ENCODE measurements at places on chromosomes 3 and 15. TPM values are rescaled to one million over a fixed set of nuclear protein-coding genes. Genes with fewer than 3 reads are reported as not detected.
A peak's percentile ranks its signal among the peaks of the same experiment; 100 is the strongest.

DNA sequence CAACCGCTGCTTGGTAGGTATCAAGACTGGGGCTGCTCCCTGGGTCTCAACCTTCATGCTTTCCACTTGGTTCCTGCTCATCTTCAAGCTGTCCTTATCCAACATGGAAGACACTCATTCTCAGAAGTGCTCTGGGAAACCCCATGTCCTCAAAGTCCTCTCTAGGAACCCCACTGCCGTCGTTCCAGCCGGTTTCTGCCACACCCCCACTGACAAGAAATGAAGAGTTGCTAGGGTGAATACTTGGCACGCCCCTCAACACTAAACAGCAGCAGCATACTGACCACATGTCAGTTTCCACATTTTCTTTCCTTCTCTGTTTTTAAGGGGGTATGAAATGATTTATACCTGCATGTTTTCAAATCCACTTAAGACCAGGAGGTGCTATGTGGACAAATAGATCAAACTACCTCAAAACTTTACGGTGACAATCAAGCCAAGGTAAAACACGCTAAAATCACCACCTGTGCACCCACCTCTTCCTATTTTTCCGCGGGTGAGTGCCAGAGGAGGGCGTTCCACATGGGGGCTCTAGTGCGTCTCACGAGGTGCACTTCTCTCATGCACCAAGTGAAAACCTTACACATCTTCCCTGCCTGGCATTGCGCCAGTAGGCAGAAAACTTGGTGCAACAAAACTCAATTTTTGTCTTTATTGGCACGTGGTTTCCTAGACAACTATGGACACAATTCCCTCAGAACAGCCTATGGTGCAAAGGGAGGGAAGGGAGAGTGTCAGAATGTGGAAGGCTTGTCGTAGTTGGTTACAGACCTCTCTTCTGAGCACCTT, 125.1 kb downstream of the TJP1 start:
- DNase-seq = no peak

GRCh38 chr3:8500989-8501370, 643 bp upstream of the LMCD1 start:
- no peak for DNase-seq

- DNase-seq = no peak
These were observed 450.4 kb downstream of the MFSD1 start for GRCh38 chr3:159252274-159252673.

DNA sequence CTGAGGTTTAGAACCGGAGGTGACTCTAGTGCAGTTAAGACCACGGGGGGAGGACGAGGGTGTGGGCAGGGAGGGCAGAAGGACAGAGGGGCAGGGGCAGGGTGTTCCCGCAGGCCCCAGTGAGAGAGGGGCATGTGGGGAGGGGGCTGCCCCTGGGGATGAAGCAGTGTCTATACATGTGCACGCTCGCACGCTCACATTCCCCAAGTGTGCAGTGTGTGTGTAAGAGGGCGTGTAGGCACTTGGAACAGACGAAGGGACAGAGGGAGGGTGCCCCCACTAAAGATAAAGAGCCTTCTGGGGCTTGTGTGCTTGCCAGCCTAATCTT, 69.5 kb upstream of the MEF2A start:
- DNase-seq = no peak

DNA sequence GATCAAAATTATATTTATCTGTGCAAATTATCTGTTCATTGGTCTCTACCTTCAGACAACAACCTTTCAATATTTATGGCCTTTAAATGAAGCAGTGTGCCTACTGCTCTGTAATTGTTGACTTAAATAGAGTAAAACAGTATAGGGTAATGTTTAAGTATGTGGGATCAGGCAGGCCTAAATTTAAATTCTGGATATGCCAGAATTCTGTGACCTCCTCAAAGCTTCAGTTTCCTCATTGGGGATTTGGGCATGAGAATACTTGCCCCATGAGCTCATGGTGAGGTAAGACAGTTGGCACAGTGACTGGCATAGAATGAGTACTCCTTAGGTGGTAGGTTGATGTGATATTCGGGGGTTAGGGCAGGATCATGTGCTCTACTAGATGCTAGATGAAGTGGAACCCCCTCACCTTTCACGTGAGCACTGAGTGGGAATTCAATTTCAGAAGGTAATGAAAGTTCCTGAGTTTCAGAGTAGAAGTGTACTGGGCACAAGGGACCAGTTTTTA, 14.9 kb downstream of the ARL8B start:
- DNase-seq = no peak

DNA sequence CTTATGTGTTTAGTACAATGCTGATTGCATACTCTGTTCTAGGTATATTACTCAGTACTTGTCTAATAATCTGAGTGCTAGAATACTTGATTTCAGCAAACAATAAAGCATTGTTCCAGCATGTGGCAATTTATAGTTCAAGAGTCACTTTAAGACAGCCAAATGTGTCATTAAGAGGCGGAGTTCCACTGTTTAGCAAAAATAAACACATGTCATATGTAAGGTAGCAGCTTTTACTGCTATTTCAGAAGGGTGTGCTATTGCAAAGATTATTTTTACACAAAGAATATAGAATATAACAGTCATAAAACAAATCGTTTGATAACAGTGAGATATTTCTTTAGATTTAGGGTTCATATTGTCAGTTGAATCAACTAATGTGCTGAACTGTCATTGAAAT, 358.7 kb downstream of the TUSC7 start:
- no peak for DNase-seq

DNA sequence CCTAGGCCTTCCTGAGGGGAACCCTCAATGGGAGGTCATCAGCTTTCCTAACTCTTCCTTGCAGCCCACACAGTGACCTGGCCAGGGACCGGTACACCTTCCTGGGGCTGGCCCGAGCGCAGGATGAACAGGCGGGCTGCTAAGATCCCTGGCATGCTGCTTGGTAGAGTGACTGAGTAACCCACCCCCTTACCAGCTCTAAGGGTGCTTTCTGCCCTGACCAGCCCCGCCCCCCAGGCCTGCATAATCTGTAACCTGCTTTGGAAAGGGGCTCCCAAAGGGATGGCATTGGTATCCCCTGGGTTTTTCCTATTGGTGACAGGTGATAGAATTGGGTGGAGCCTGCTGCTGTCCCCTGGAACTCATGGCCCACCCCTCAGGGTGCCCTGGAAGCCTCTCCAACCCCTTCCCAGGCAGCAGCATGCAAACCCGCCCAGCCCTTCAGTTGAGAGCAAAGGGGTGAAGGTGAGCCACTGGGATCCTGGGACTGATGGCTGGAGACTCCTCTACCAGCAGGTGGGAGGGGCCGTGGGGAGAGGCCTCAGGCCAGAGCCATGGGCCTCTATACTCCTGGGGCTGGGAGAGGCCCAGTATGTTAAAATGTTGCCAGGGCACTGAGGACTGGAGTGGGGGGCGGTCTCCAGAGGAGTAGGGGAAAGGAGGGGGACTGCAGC, 11.1 kb upstream of the KIF7 start:
- DNase-seq = no peak

The PRKCD gene
- 27.9 TPM for total RNA-seq

- no peak for DNase-seq
These were observed 21.3 kb downstream of the VGLL3 start for GRCh38 chr3:86969500-86970189.

The MCTP2 gene
- total RNA-seq = 18.7 TPM

GRCh38 chr15:40367686-40368611, 9.9 kb downstream of the DISP2 start:
- peak; percentile 83 for DNase-seq

GRCh38 chr3:144114767-144115166, 143.1 kb downstream of the DIPK2A start:
- DNase-seq = no peak

DNA sequence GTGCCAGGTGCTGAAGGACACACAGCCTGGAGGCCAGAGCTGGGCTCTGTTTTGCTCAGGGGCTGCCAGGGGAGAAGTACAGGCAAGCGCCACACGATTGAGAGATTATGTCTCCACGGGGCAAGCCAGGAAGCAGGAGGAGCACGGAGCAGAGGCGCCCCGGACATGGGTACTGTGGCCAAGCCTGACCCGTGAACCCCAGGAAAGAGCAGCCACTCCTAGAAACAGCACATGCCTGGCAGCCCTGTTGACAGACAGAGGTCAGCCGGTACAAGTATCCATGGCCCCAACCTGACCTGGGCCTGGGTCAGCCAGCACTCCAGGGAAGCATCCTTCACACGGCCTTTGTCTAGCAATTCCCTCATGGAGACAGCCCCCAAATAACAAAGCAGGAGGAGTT, 89.4 kb downstream of the ADAMTS17 start:
- no peak for DNase-seq

DNA sequence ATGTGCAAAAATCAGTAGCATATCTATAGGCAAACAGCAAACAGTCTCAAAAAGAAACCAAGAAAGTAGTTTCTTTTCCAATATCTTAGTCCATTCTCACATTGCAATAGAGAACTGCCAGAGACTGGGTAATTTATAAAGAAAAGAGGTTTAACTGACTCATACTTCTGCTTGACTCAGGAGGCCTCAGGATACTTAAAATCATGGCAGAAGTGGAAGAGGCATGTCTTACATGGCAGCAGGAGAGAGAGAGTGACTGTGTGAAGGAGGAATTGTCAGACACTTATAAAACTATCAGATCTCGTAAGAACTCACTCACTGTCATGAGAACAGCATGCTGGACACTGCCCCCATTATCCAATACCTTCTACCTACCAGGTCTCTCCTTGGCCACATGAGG, 327.9 kb upstream of the EPHA3 start:
- no peak for DNase-seq

The RAB6B gene
- total RNA-seq = 0.34 TPM

GRCh38 chr3:37973246-37974054, 17.1 kb upstream of the VILL start:
- DNase-seq = no peak

DNA sequence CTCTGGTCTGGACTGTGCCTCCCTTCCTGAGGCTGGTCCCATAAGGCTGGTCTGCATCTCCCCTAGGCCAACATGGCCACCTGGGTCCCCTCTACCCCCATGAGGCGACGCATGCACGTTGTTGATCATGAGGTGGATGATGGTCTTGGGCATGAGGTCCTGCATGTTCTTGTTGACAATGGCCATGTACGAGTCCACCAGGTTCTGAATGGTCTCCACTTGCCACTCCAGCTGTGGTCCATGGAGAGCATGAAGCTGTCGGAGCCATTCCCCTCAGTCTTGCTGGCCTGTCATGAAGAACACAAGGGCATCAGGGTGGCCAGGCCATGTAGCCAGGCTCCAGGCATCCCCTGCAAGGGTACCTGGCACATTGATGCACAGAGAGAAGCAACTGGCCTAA, 27.1 kb upstream of the CSPG4 start:
- peak; percentile 53 for DNase-seq

DNA sequence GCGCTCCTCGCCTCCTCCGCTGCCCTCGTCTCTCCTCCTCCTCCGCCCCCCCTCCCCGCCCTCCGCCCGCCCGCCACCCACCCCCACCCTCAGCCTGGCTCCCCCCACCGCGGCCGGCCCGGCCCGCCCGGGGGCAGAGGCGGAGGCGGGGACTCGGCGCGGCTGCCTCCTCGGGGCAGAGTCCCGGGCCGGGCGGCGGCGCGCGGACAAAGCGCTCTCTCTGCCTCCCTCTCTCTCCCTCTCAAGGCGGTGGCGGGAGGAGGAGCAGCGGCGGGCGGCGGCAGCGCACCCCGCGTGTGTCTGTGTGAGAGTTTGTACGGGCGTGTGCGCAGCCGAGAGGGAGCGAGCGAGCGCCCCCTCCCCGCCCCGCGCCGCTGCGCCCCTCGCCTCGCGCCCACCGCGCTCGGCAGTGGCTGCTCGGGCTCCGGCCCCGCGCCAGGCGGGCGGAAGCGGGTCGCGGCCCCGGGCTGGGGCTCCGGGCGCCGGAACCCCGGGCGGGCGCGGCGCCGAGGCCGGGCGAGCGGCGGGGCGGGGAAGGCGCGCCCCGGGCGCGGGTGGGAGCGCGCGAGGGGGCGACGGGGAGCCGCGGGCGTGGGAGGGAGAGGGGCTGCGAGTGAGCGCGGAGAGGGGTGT, at the start of gene IGF2BP2:
Gene IGF2BP2, minus strand, starts transcription at position 37 of the 633 bp plus-strand sequence. CDS start 82 bp downstream, outside the sequence.
- DNase-seq = peak; percentile 81

The SFMBT1 gene
- 13.6 TPM for total RNA-seq

DNA sequence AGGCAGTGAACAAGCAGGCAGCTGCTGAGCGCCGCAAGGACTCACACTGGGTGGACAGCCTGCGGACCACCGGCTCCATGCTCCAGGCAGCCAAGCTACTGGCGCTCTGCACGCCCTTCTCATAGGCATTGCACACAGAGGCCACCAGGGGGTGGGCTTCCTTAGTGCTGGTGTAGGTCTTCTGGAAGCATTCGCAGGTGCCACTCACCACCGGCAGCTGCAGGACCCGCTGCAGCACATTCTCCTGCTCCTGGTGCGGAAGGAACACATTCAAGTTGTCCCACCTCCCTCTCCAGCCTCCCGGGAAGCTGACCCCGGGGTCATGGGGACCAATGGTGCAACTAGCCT, 6.0 kb downstream of the PLIN1 start:
- no peak for DNase-seq

DNA sequence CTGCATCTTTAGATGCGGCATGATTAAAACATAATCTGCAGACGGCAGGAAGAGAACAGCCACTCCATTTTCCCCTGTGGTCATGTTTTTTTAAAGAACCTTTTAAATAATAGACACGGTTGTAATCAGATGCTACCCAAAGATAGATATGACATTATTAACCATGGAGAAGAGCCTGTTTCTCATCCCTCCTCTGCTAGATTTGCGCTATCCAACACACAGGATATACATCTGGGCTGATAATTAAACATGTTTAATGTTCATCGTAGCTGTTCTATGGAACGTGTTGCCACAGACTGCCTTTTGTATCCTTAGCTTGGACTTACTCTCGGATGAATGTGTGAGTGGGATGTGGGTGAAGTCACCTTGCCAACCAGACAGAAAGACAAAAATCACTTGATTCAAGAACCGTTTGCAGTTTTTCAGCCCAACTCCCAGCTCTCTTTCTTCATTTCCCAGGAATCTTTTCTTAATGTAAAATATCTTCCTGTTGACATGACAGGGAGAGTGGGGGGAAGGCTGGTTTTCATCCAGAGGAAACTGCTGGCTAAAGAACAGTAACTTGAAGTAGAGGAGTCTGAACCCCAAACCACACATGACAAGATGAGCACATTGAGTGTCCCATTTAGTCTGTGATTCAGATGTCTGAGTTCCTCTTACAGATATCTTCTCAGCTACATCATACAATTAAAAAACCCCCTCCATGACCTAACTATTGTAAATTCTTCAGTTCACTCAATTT, 118.6 kb upstream of the PRICKLE2 start:
- no peak for DNase-seq

DNA sequence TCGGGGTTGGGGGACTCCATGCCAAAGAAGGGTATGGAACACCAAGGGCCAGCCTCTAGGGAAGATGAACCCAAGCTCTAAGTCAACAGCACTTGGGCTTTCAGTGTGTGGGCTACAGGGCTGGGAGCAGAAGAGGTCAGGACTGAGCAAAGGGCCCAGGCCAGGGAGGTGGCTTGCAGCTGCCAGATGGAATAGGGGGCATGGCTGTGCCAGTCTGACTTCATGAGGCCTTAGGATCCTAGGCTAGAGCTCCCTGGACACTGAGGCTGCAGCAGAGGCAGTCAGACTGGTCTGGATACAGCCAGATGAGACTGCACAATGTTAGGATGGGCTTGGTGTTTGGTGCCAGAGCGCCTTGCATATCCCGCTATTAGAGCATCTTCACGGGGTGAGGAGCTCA, 3.8 kb downstream of the RASGRF1 start:
- DNase-seq = no peak

GRCh38 chr15:57432141-57432741, 55.9 kb downstream of the CGNL1 start:
- no peak for DNase-seq
